Activated CD4-positive, CD25-positive, alpha-beta regulatory T cell treated with anti-CD3 and anti-CD28 coated beads, Interleukin-2, amount 50 U/mL, for 16 hours (primary cell): ENCODE measurements at places on chromosomes 12 and 14.

GRCh38 chr12:100398307-100398706, 41.4 kb downstream of the SLC17A8 start:
- no peak for DNase-seq

DNA sequence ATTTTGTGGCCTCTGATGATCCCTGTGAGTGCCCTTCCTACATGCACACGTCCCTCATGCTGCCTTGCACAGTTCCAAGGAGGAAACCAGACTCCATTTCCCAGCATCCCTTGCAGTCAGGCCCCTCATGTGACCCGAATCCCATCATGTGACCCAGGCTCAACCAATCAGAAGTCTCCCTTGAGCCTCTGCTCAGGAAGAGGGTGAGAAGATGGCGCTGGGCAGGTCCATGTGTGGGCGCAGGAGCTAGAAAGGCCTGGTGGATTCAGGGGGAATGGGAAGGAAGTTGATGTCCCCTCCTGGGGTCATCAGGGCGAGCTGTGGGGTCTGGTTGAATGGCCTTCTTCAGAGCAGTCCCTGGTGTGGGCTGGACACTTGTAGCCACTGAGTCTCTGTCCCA, 240.5 kb downstream of the ADGRD1 start:
- DNase-seq, result no peak

GRCh38 chr14:87996291-87996592, 3.3 kb upstream of the GALC start:
- DNase-seq, result no peak

- DNase-seq, result no peak
Observed at GRCh38 chr14:94176808-94177207, 2.7 kb downstream of the PPP4R4 start.

DNA sequence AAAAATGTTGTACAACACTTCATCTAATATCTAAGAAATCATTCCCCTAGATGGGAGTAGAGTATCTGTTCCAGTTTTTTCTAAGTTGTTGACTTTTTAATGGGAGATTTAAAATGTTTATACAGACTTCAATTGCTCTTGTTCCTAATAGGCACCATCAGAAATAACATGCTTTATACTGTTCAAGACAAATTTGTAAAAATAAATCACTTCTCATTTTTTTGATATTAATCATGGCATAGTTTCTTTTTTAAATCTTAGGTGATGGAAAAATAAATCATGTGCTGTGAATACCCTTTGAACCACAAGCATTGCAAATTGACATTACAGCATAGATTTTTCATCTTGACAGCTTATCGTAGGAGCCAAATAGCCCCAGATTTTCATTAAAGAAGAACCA, 473.5 kb upstream of the MGAT4C start:
- no peak for DNase-seq

- DNase-seq, result no peak
Observed at GRCh38 chr12:2857576-2857975, 737 bp upstream of the TEX52 start.

DNA sequence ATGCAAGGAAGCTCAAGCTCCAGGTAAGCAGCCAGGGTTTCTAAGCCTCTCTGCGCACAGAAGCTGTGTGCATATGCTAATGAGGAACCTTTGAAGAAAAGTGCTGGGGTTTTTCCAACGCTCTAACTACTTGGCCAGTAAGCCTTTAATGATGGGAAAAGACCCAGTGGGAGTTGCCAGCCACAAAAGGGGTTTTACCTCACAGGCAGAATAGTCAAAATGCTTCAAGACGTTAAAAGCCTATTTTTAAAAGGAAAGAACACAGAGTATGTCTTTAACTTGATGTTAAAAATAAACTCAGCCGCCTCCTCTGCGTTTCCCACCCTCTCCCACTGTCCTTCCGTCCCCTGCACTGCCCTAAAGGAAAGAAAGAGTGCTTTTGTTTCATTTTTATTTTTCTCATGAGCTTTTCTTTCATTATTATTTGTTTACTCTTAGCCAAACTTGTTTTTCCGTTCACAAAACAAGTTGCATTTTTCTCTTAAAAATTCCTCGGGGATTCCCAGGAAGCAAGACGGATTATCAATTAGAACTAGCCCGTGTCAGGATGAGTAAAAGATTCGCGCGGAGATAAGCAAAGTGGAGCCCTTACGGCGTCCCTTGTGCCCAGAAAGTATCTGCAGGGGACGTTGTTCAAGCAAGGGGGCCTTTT, 209.8 kb upstream of the NUDT4 start:
- DNase-seq, result no peak

GRCh38 chr14:59245809-59246295, 57.4 kb downstream of the DAAM1 start:
- DNase-seq, result no peak

- DNase-seq, result no peak
Observed at GRCh38 chr14:70803321-70804310, 5.7 kb downstream of the MAP3K9 start.

DNA sequence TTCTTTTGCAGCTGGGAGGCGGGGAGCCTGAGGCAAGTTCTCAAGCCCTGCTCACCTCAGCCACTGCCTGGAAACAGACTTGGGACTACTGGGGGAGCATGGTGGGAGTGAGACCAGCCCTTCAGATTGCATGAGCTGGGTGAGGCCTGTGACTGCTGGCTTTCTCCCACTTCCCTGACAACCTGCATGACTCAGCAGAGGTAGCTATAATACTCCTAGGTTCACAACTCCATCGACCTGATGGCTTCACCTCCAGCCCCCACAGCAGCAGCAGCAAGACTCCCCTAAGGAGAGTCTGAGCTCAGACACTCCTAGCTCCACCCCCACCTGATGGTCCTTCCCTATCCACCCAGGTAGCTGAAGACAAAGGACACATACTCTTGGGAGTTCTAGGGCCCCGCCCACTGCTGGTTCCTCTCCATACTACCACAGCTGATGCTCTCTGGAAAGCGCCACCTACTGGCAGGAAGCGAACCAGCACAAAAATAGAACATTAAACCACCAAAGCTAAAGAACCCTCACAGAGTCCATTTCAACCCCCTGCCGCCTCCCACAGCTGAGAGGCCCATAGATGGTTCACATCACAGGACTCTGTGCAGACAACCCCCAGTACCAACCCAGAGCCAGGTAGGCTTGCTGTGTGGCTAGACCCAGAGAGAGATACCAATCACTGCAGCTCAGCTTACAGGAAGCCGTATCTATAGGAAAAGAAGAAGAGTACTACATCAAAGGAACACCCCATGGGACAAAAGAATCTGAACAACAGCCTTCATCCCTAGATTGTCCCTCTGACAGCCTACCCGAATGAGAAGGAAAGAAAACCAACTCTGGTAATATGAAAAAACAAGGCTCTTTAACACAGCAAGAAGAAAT, 68.7 kb downstream of the RPAP3 start:
- DNase-seq, result peak; percentile 6

DNA sequence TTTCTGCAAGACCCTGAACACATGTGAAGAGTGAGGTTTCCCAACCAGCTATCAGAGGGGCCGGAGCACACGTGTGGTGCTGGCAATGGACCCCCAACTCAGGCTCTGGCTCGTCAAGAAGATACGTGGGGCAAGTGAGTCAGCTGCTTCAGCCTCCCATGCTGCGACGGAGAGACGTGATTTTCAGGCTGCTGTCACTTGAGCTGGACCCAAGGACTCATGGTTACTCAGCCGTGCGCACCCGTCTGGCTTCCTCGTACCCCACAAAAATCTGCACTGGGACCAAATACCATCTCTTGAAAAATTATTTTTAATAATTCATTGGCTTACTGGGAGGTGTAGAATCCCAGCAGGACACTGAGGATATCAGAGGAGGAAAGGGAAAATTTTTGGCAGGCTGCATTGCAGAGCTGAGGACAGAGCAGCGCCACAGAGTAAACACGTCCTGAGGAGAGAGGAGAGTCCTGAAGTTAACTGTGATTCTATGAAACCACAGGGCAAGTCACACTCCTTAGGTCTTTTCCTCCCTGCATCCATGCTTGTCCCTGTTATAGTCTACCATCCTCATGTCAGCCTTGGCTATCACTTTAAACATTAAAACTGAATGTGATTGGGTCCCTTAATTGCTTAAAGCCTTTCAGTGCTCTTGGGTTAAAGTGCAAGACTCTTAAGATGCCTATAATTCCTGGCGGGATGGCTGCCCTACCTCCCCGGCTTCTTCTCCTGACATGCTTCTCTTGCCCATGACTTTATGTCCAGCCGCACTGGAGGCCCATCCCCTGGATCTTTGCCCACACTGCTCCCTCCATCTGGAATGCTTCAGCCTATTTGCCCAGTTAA, 95.3 kb upstream of the SLC35F4 start:
- DNase-seq, result no peak

DNA sequence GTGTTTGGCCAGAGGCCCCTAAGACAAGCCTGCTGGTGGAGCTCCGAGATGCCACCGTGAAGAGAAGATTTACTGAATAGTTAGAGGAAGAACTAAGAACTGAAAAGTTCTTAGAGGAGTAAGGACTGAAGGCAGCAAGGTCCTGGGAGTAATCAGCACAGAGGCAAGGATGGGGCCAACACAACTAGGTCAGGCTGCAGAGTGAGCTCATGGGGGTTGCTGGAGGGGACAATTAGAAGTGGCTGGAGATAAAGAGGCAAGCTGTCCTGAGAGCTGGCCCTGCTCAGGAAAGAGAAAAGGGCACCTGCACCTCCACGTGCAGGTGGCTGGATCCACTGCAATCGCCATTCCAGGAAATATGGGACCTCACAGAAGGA, 52.7 kb downstream of the NFKBIA start:
- DNase-seq, result no peak

GRCh38 chr12:43309959-43310358, 242.0 kb downstream of the ADAMTS20 start:
- DNase-seq, result no peak

GRCh38 chr14:34797747-34798583, 77.2 kb downstream of the BAZ1A start:
- DNase-seq, result no peak

DNA sequence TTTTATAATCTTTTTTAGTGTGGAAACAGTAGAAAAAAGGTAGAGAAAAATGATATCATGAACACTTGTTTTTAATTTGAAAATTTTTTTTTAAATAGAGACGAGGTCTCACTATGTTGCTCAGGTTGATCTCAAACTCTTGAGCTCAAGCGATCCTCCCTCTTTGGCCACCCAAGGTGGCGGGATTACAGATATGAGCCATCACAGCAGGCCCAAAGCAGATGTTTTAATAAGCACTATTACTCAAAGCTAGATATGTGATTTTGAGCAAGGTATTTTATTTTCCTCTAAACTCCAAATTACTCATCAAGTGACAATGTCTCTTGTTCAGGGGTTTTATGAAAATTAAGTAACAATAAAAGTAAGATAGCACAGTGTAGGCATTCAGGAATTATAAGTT, 10.7 kb upstream of the WDR89 start:
- DNase-seq, result no peak

DNA sequence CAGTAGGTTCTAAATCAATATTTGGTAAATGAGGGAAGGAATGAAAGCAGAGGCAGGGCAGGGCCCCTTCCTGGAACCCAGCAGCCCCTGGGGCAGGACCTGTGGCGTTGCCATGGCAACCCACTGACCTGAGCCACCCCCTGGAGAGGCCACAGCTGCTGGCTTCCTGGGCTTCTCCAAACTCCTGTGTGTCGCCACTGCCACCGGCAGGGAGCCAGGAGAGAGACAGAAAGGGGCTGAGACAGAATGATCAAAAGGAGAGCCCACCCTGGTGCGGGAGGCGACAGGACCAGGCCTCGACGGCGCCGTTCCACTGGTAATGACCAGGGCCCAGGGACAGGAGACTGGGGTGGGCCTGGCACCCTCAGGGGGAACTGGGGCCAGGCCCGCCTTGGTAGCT, 18.2 kb downstream of the RFX4 start:
- no peak for DNase-seq

DNA sequence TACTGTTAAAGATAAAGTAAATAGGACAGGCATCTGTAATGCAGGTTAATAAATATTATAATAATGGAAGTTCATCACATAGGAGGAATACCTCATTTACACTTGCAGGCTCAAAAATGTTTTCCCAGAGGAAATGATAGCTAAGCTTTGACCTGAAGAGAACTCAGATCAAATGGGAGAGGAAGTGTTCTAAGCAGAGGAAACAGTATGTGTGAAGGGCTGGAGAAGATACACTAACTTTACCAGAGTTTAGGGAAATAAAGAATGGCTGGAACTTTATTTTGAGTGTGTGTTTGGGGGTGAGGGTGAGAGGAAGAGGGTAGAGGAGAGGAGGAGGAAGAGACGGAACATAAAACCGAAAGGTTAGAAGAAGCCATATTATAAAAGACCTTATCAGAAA, 34.0 kb upstream of the AP4S1 start:
- no peak for DNase-seq

GRCh38 chr12:51962737-51963136, 11.2 kb downstream of the ACVR1B start:
- DNase-seq, result no peak

DNA sequence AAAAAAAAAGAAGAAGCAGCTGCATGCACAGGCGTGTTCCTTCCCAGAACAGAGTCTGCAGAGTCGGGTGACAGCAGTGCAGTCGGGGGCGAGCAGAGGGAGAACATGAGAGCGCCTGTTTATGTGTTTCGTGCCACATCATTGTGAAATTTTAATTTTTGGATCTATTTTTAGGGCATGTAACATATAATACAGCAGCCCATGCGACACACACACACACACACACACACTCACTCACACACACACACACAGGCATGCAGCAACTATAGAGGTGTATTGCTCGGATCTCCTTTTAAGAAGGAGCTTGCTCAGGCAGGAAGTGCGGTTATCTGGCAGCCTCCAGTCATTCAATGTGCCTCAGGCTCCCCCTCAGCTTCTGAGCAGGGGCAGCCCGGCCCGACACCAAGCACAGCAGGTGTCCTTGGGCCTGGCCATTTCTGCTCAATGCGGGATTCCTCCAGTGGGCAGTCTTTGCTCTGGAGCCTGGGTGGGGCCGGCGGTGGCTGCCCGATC, 71.8 kb downstream of the ZNF664 start:
- no peak for DNase-seq

GRCh38 chr14:91857614-91858013, 9.7 kb downstream of the TC2N start:
- no peak for DNase-seq

DNA sequence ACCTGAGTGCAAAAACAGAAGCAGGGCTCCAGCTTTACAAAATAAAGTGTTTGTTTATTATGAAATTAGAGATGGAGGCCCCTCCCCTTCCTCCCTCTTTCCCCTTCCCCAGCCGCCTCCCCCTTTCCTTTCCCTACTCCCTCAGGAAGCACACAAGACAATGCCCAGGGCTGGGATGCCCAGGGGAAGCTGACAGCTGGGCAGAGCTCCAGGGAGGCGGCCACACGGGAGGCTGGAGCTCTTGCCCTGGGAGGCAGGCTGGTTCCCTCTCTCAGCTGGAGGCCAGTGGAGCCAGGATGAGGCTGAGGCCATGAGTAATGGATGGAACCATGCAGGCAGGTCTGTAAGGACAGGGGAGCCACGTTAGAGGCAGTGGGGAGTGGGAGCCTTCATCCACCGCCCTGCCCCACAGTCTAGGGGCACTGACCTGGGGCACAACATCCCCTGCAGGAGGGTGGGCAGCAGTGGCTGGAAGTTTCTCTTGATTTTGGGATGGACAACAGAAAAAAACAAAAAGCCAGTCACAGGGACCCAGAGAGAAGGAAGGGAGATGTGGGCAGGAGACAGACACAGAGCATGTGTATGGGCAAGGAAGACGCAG, 5.1 kb downstream of the PSMB11 start:
- no peak for DNase-seq
